ENCODE measurements at places on chromosomes 2 and 18. TPM values are rescaled to one million over a fixed set of nuclear protein-coding genes. Genes with fewer than 3 reads are reported as not detected.
A peak's percentile ranks its signal among the peaks of the same experiment; 100 is the strongest.

DNA sequence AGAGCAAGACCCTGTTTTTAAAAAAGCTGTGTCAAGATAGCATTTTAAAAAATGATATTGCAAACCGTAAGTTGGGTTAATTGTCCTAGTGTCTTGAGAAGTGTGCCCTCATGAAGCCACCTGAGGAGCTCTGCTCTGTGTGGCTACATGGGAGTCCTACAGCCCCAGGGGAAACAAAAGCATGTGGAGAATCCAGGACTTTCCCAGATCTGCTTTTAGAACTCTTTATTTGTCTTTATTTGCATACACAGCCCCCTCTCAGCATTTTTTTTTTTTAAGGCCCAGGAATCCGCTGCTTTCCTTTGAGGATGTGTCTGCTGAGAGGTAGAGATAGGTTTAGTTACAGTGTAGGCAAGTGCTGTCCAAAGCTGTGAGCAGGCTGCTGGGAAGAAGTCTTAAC lies 219.2 kb downstream of the FHOD3 start:
- H3K36me3 ChIP-seq = peaks cover 4% of the 10 kb centered on the region
- no peak overlapping the region for H3K4me3 ChIP-seq
- H3K4me1 ChIP-seq = peaks cover 44% of the 10 kb centered on the region
- H3K27ac ChIP-seq = peak overlapping the region; percentile 5

DNA sequence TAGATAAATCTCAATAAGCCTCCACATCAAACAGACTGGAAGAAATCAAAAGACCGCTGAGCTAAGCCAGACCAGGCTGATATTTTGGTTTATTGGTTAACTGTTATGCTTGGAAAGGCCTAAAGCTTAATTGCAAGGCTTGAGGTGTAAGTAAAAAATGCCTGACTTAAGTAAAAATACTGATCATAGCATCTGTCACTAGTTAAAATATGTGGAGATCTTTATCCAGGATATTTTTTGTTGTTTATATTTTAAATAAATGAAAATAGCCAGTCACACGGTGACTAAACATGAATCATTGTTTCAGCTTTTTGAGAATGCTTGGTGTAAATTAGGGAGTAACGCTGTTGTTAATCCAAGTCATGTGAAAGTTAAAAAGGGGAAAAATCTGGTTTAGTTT lies 127.9 kb downstream of the THADA start:
- no peaks in the 10 kb centered on the region for H3K4me1 ChIP-seq
- no peak for DNase-seq
- no peak overlapping the region for H3K4me3 ChIP-seq
- H3K36me3 ChIP-seq = no peaks in the 10 kb centered on the region
- no peaks in the 10 kb centered on the region for H3K27me3 ChIP-seq

- DNase-seq = no peak
- no peaks in the 10 kb centered on the region for H3K36me3 ChIP-seq
- H3K27ac ChIP-seq = no peak overlapping the region
- H3K4me1 ChIP-seq = no peaks in the 10 kb centered on the region
These were observed 73.9 kb upstream of the SIX2 start for GRCh38 chr2:45083175-45083574.

DNA sequence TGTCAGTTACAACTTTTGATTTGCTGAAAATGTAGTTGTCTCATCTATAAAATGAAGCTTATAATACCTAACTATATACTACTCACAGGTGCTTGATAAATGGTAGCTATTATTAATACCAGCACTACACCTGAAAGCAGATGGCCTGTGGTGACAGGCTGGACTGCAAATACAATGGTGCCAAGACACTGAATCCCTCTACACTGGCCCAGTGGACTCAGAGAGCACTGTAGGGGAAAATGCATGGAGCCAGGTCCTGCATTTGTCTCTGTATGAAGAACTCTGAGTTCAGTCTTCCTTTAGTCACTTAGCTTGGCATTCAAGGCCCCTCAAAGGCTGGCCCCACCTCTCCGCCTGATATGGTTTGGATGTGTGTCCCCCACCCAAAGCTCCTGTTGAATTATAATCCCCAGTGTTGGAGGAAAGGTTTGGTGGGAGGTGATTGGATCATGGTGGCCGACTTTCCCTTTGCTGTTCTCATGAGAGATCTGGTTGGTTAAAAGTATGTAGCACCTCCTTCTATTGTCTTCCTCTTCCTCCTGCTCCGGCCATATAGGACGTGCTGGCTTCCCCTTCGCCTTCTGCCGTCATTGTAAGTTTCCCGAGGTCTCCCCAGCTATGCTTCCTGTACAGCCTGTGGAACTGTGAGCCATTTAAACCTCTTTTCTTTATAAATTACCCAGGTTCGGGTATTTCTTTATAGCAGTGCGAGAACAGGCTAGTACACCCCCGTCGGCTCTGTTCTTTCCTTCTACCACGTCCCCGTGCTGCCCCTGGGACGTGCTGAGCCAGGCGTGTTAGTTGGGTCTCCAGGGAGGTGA lies 11.1 kb upstream of the NTSR2 start:
- no peak overlapping the region for H3K27ac ChIP-seq
- no peak overlapping the region for H3K4me3 ChIP-seq

DNA sequence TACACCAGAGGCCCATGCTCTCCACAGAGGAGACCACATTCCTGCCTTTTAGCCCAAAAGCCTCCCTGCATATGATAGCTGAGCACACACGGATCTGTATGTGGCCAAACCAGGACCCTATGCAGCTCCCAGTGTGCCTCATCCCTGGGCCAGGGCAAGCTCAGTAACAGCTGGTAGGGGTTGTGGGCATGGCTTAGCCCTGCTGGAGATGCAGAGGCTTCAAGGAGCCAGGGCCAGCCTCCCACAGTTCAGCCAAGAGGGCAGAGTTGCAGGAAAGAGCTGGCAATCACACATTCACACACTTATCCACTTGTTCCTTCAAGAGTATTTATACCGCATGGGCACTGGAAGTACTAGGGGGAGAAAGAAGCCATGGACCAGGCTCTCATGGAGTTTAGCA lies 1.6 kb upstream of the LIMS2 start:
- no peak overlapping the region for H3K4me3 ChIP-seq
- no peak overlapping the region for H3K27ac ChIP-seq
- peaks cover 18% of the 10 kb centered on the region for H3K4me1 ChIP-seq
- peaks cover 40% of the 10 kb centered on the region for H3K27me3 ChIP-seq
- DNase-seq = no peak

XIRP2 gene
- 0.51 TPM for total RNA-seq

DNA sequence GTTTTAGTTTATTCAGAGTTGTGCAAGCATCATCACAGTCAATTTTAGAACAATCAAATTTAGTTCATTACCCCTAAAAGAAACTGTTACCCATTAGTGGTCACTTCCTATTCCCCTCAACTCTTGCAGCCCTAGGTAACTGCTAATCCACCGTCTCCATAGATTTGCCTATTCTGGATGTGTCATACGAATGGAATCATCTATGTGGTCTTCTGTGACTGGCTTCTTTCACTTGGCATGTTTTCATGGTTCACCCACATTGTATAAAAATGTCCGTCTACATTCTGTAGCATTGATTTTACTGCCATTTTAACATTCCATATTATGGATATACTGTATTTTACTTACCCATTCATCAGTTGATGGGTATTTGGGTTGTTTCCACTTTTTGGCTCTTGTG lies 5.3 kb upstream of the CEP68 start:
- no peaks in the 10 kb centered on the region for H3K4me1 ChIP-seq
- H3K27me3 ChIP-seq = no peaks in the 10 kb centered on the region
- H3K4me3 ChIP-seq = no peak overlapping the region
- H3K27ac ChIP-seq = no peak overlapping the region
- no peak for DNase-seq

- no peak overlapping the region for H3K27ac ChIP-seq
- H3K4me3 ChIP-seq = no peak overlapping the region
- H3K36me3 ChIP-seq = peaks cover 39% of the 10 kb centered on the region
- DNase-seq = no peak
These were observed 80.7 kb downstream of the PXDN start for GRCh38 chr2:1663621-1664020.

DNA sequence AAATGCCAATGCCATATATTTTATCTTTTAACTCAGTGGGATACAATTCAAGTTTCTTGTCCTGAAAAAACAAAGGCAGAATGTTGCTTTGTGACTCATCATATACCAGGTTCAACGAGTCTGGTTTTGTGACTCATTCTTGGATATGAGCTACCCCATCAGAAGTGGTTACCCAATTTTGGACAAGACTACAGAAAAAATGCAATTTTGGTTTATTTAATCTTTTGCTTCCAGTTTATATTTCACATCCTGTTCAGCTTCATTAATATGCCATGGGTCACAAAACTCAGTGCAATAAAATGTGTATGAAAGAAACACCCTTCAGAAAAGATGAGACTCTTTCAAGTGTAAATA lies 25.0 kb downstream of the FN1 start:
- peaks cover 11% of the 10 kb centered on the region for H3K4me1 ChIP-seq
- no peaks in the 10 kb centered on the region for H3K27me3 ChIP-seq
- DNase-seq = no peak
- no peak overlapping the region for H3K4me3 ChIP-seq
- H3K27ac ChIP-seq = no peak overlapping the region

- no peaks in the 10 kb centered on the region for H3K4me1 ChIP-seq
- no peak overlapping the region for H3K27ac ChIP-seq
- H3K4me3 ChIP-seq = no peak overlapping the region
- DNase-seq = no peak
- no peaks in the 10 kb centered on the region for H3K27me3 ChIP-seq
These were observed 943.8 kb downstream of the LRP1B start for GRCh38 chr2:141187075-141187439.

TEKT4 gene
- total RNA-seq = not detected

- peaks cover 22% of the 10 kb centered on the region for H3K4me1 ChIP-seq
- H3K27me3 ChIP-seq = no peaks in the 10 kb centered on the region
- H3K27ac ChIP-seq = no peak overlapping the region
- DNase-seq = no peak
- no peaks in the 10 kb centered on the region for H3K36me3 ChIP-seq
These were observed 114.4 kb downstream of the ZNF385B start for GRCh38 chr2:179746981-179747380.

GRCh38 chr18:34038086-34038485 lies 186.6 kb downstream of the NOL4 start:
- no peaks in the 10 kb centered on the region for H3K27me3 ChIP-seq
- no peaks in the 10 kb centered on the region for H3K36me3 ChIP-seq
- no peak overlapping the region for H3K27ac ChIP-seq
- H3K4me1 ChIP-seq = no peaks in the 10 kb centered on the region
- H3K4me3 ChIP-seq = no peak overlapping the region
- no peak for DNase-seq

GRCh38 chr2:163953390-163953907 lies 217.6 kb upstream of the FIGN start:
- H3K27me3 ChIP-seq = no peaks in the 10 kb centered on the region
- H3K4me1 ChIP-seq = no peaks in the 10 kb centered on the region
- no peak overlapping the region for H3K27ac ChIP-seq
- H3K36me3 ChIP-seq = no peaks in the 10 kb centered on the region
- no peak overlapping the region for H3K4me3 ChIP-seq

DNA sequence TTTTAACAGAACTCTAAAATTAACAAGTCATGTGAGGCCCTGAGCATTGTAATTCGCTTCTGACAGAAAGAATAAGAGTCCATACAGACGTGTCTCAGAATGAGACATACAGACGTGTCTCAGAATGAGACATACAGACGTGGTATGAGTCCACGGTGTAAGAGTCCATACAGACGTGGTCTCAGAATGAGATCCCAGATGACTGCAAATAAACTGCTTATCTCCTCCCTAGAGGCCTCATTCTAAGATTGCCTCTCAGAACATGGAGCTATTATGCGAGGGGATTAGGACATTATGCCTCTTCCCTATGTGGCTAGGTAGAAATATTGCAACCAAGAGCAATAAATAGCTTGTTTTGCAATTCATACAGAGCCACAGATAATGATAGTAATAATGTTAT lies 63.9 kb downstream of the NEB start:
- H3K27me3 ChIP-seq = no peaks in the 10 kb centered on the region
- peaks cover 14% of the 10 kb centered on the region for H3K4me1 ChIP-seq
- no peaks in the 10 kb centered on the region for H3K36me3 ChIP-seq
- DNase-seq = no peak

CIB4 gene
- not detected for total RNA-seq

DNA sequence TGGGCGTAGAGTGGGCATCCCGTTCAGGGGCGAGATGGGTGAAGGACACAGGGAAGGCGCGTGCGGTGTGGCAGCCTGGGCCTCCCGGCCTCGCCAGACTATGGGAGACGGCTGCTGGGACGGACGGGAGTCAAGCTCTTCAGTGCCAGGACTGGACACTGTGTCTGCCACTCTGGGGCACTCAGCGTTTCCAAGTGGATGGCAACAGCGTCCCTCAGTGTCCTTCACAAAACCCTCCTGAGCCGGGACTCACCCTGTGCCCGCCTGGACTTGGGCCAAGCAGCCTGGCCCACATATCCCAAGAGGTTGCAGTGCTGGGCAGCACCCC lies 16.3 kb upstream of the BOK start:
- no peaks in the 10 kb centered on the region for H3K4me1 ChIP-seq
- no peaks in the 10 kb centered on the region for H3K36me3 ChIP-seq
- H3K4me3 ChIP-seq = no peak overlapping the region
- no peak for DNase-seq
- peaks cover 44% of the 10 kb centered on the region for H3K27me3 ChIP-seq
- H3K27ac ChIP-seq = no peak overlapping the region

DNA sequence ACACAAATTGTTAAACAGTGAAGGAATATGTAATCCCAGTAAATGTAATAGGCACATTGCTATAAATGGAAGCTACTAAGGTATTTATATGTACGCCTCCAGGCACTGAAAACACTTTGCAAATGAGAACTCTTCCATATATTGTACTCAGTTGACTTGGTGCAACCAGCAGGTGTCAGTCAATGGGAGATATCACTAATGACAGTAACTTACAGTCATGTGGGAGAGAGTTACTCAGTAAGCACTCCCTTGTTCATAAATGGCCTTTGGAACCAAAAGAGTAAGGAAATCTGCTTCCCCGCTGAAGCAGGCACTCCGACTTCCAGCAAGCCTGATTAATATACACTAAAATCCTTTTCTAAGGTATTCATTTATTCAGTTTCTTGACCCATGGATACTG lies 5.9 kb downstream of the MDH1 start:
- peaks cover 60% of the 10 kb centered on the region for H3K36me3 ChIP-seq
- no peaks in the 10 kb centered on the region for H3K27me3 ChIP-seq
- DNase-seq = no peak
- H3K4me1 ChIP-seq = peaks cover 59% of the 10 kb centered on the region

SPP2 gene
- not detected for total RNA-seq

DNA sequence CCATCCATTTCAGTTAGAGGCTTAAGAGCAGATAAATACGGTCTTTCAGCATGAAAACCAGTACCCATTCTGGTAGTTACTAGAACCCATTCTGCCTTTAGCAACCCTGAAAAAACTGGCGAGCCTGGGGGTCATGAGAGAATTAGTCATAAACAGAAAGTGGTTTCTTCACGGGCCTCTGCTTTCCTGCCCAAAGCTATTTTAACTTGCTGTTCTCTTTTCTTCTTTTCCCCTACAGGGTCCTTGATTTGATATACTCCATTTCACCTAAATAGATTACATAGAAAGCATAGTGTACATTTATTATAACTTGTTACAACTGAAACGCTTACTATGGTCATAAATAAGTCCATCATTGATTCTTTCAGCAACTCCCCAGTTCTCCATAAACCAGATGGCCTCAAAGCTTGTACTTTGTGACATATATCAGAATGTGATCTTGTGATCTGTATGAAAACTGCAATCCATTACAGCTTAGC lies 48.3 kb downstream of the WDFY1 start:
- no peaks in the 10 kb centered on the region for H3K4me1 ChIP-seq
- no peak overlapping the region for H3K4me3 ChIP-seq
- peak; percentile 29 for DNase-seq
- H3K27me3 ChIP-seq = no peaks in the 10 kb centered on the region
- H3K27ac ChIP-seq = no peak overlapping the region

ARHGAP25 gene
- 3.0 TPM for total RNA-seq

HS1BP3 gene
- total RNA-seq = 20.3 TPM

GKN1 gene
- total RNA-seq = not detected

GRCh38 chr2:25991965-25992364 lies 9.7 kb upstream of the KIF3C start:
- no peak overlapping the region for H3K4me3 ChIP-seq
- H3K36me3 ChIP-seq = no peaks in the 10 kb centered on the region
- peaks cover 71% of the 10 kb centered on the region for H3K27me3 ChIP-seq
- no peak for DNase-seq

CRYGD gene
- total RNA-seq = not detected
